Left renal cortex interstitium (tissue), 4 donors: ENCODE measurements at places on chromosomes 5 and 9.

- no peak for DNase-seq
These were observed 2.6 kb upstream of the PFDN1 start for GRCh38 chr5:140305471-140305870.

GRCh38 chr5:55427157-55427556 lies 107.6 kb downstream of the PLPP1 start:
- DNase-seq: no peak

DNA sequence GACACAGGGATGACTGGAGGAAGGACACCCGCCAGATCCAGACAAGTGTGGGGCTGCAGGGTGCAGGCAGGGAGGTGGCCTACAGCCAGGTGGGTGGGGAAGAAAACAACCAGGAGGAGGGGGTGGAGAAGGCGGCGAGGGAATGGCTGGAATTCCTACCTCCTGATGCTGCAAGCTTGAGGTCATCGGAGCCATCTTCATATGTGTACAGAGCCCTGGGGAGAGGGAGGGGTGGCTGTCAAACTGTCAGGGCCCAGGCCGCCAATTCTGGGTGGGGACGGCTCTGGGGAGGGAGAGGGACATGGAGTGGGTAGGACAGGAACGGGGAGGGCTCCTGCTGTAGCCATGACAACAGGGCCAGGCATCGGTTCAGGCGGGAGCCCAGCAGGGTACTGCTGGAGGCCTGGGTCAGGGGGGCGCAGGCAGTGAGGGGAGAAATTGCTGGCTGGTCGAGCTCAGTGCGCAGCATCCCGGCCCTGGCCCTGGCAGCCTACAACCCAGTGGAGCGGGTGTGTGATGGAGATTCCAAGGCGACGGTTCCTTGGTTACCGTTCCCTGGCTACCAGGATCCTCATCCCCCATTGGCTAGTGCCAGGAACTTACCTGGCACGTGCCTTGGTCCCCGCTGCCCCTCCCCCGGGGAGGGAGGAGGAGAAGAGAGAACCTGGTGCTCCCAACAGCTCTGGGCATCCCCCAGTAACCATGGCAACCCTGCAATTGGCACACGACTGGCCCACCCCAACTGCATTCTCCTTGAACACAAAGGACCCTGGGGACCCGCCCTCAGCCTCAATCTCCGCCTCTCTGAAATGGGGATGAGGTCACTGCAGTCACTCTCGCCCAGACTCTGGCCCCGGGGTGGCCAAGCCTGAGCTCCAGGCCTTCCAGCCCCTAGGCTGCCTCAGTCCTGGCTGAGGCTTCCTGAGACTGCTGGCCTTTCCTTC lies 4.5 kb downstream of the DBN1 start:
- no peak for DNase-seq

DNA sequence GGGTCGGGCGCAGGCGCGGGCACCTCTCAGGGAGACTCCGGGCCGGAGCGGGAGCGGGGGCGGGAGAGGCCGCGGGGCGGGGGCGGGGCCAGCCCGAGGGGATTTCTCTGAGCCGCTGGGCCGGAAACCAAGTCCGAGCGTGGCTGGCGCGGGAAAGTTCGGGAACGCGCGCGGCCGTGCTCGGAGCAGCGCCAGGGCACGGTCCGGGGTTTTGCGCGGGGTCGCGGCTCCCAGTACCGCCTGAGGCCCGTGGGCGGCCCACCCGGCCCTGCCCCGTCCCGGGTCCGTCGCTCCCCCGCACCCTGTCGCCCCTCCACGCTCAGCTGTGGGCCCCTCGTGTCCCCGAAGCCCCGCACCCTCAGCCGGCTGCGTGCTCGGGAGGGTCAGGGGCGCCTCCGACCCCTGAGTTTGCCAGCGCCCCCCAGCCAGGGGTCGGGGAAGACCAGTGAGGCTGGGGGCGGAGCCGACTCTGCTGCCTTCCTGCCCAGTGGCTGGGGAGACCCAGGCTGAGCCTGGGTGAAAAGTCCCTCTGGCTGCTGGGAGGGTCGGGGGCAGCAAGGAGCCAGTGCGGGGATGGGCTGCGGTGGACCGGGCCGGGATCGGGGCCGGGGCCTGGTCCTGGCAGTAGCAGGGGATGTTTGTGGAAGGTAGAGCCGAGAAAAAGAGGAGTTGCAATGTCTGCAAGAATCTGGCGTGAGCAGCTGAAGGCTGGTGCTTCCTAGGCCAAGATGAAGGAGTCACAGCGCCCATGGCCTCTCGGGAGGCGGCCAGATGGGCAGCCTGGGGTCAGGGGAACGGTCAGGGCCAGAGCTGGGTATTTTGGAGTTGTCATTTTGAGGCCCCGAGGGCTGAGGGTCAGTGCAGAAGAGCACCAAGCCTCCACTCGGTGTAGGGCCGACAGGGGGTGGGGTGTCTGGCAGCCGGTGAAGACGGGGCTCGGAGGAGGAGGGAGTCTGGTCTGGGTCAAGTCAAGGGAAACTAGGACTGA lies 588 bp downstream of the TRAF2 start:
- DNase-seq: no peak

GRCh38 chr9:16869131-16869881 lies 1.2 kb downstream of the BNC2 start:
- DNase-seq: no peak

DNA sequence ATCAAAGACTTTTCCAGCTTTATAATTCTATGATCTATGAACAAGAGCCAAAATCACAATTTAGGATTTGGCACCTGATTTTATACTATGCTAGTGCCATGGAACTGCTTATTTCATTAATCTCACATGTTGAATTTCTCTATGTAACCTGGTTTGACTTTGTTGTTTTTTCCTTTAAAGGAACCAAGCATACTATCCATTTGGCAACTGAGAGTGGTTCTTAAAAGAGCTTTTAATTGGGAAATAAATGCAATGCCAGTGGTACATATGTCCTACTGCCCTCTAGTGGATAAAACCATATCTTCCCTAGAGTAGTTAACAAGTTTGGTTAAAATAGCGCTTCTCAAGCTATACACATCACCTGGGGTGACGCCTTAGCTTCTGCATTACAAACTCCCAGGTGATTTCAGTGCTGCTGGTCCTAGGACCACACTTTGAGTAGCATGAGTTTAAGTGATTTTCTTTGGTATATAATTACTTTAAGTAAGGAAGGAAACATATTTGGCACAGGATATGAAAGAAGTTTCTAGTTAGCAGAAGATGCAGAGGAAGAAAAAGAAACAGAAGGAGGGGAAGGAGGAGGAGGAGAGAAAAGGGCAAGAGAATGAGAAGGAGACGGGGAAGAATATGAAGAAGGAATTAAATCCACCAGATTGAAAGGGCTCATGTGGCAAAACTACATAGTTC lies 56.8 kb downstream of the FGF10 start:
- DNase-seq: peak; percentile 6

- DNase-seq: no peak
These were observed 48.9 kb downstream of the SARDH start for GRCh38 chr9:133689151-133689763.

- DNase-seq: no peak
These were observed 15.2 kb downstream of the TMEM171 start for GRCh38 chr5:73135429-73136054.
